ENCODE measurements at places on chromosomes 1 and 21.

DNA sequence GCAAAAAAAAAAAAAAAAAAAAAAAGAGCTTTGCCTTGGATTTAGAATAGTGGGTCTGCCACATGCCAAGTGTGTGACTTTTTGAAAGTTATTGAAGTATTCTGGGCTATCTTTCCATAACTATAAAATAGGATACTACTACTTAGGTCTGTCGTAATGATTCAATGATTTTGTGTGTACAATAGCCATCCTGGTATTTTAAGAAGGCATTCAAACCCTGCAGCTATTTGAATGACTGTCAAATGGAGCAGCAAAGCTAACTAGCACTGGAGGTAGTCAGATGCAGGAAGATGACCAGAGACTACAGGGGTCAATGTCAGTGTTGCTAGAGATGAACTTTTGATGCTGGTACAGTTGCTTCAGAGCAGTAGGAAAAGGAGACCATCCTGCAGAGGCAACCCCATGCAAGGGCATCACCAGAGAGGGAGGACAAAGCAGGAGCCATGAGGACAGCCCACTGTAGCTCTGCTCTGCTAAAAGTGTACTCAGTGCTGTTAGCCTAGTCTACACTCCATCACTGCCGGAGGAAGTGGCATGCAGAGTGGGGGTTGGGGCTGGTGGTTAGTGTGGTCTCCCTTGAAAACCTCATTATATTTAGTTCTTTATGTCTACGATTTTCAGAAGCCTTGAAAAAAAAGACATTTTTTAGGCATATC lies 29.0 kb downstream of the DUSP10 start:
- DNase-seq: peak; percentile 63

- no peak for DNase-seq
These were observed 967 bp downstream of the CENPS start for GRCh38 chr1:10431070-10431730.

DNA sequence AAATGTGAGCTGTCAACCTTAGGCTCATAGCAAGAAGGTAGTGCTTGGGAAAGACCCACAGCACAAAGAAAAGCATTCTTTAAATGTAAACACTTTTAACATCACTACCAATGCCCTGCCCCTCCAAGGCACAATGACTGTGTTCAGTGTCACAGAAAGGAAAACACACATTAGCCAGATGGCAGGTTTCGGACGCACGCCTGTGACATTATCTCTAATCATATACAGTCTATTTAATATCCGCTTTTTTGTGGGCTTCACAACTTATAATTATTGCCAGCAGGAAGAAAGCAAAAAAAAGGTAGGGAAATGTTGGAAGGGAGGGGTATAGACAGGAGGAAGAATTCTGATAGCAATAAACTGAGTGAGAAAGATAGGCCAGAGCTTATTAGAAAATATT lies 112.4 kb upstream of the BEND5 start:
- DNase-seq: no peak

DNA sequence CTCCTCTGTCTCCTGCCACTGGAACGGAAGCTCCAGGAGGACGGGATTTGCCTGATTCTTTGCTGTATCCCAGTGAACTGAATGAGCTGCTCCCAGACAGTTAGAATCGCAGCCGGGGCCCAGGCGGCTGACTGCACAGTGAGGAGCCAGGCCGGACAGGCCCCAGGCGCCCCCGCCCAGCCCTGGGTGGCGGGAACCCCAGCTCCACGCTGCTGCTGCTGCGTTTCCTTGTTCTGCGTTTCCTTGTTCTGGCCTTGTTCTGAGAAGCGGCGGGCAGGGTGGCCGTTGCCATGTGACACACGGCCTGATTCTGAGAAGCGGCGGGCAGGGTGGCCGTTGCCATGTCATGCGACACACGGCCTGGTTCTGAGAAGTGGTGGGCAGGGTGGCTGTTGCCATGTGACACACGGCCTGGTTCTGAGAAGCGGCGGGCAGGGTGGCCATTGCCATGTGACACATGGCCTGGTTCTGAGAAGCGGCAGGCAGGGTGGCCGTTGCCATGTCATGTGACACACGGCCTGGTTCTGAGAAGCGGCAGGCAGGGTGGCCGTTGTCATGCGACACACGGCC lies 56.2 kb downstream of the SLC37A1 start:
- DNase-seq: no peak

DNA sequence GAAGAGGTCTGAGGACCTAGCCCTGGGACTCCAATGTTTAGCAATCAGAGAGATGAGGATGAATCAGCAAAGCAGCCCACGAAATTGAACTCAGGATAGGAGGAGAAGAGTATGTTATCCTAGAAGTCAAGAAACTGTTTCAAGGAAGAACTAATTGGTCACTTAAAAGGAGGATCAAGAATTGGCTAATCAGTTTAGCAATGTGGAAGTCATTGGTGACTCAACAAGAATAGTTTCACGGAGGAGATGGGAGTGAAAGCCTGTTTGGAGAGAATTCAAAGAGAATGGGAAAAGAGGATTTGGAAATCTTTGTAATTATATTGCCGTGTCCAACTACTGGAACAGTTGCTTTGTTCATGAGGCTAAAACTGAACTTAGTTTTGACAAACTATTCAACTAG lies 7.4 kb downstream of the HMCN1 start:
- no peak for DNase-seq

DNA sequence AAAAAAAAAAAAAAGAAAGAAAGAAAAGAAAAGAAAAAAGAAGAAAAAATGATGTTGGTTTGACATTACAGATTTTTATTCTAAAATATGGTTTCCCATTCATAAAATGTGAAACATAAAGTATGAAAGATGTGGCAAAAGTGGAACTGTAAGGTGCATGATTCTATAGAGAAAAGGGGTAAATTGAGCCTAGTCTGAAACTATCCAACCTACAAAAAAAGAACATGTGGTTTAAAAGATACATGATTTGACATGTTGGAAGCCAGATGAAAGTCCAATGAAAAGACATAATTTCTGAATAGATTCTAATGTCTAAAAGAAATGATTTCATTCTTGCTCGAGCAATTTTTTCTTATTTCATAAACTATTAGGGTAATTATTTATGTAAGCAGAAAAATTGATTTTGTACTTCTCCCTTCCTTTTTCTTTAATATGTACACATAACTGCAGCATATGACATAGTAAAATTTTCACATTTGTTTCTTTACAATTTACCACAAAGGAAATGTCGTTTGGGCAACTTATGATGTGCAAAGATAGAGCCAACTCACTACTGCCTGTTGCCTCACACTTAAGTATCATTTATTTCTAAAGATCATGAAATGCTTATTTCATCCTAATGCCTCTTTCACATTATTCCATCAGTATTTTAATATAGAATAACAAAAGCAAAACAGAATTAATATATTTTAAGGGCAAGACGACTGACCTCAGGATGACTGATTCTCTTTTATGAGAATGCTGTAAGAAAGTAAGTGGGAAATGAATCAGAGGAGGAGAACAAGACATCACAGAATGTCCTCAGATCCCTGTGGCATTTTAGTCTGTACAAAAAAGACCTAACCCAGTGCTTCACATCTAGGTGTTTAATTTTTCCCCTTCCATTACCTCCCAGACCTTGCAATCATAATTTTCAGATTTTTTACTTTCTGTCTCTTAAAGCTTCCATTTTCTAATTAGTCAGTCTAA lies 165.8 kb upstream of the HMCN1 start:
- DNase-seq: no peak

- DNase-seq: no peak
These were observed 12.4 kb upstream of the GPR61 start for GRCh38 chr1:109527098-109527811.

- DNase-seq: no peak
These were observed 180.8 kb upstream of the CAMK1G start for GRCh38 chr1:209402697-209403096.

DNA sequence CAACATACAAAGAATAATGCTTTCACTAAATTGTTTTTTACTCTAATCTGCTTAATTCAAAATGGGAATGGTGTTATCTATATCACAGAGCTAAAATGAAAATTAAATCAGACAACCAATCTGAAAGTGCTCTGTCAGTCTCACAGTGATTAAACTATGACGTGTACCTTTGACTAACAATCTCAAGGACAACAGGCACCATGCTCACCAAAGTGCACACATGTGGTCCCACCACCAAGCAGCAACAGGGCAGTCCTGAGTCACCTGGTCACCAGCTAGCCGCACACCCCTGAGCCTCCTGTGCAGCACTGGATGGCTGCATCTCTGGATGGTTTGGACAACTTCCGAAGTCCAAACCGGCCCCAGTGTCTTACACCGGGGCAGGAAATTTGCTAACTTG lies 54.5 kb upstream of the NADK start:
- DNase-seq: no peak

DNA sequence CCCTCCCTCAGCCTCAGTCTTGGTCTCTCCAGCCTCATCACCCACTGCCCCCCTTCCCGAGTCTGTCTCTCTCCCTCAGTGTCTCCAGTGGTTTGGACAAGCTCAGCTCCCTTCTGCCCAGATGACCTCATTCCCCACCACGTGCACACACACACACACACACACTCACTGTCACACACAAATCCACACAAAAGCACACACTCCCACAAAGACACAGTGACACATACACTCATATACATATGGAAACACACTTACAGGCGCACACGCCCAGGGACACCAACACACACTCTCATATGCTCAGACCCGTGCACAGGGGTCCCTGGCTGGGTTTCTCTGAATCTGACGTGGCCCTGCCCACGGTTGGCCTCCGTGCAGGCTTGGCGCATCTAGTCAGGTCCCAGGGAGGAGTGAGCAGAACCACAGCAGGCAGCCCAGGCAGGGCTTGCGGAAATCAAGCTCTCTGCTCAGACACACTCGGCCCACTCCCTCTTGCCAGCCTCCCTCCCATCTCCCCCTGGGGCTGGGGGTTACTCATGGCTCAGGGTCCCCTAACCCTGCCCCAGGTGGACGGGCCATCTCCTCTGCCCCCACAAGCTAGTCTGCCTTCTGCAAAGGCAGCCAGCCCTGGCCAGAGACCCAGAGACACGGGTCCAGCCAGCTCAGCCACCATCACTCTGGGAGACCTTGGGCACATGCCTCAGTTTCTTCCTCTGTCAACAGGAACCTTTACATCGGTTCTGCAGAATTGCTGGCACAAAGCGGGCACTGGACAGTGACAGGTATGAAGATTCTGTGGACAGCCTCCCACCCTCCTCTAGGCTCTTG lies 38.5 kb upstream of the FAM131C start:
- no peak for DNase-seq

DNA sequence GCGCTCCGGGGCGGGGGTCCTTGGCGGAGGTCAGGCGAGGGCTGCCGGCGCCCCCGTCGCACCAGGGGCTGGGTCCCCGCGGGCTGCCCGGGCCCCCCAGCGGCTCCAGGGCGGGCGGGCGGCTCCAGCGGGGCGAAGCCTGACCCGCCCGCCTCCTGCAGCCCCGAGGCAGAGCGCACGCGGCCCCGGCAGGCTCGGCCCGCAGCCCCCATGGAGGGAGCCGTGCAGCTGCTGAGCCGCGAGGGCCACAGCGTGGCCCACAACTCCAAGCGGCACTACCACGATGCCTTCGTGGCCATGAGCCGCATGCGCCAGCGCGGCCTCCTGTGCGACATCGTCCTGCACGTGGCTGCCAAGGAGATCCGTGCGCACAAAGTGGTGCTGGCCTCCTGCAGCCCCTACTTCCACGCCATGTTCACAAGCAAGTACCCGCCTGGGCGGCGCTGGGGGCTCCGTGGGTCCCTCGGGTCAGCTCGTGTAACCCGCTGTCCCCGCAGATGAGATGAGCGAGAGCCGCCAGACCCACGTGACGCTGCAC lies 817 bp downstream of the KLHL17 start:
- no peak for DNase-seq

DNA sequence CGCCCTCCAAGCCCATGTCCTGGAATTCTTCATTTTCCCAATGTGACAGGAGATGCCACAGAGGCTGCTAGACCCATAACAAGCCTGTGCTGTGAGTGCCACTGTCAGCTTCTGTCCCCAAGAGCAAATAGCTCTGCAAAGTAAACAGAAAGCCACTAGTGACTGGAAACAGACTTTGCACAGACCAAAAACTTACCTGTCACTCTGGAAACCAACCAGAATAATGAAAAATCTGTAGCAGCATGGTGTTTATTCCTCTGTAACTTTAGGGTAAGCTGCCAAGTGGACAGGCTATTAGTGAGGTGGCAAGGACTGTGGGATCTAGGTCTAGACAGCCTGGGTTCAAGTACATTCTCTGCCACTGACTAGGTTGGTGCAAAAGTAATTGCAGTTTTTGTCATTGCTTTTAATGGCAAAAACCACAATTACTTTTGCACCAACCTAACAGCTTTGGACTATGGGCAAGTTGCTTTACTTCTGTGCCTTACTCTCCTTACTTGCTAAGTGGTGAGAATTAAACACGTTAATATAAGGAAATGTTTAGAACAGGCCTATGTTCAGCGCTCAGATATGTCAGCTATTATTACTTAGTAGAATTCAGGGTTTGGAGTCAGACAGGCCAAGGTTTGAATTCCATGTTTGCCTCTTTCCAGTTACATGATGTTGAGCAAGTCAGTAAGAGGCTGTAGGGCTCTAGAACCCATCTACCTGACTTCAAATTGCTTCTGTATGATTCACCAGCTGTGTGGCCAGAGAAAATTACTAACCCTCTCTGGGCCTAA lies at the start of gene C8B:
TSS of gene C8B (minus strand) at position 100 of the 782 bp plus-strand sequence. CDS start at position 33, 67 bp downstream.
- no peak for DNase-seq
